ENCODE measurements at places on chromosomes 16 and 17.

GRCh38 chr17:29918922-29919856, 10.8 kb downstream of the SSH2 start:
- DNase-seq, result no peak

- no peak for DNase-seq
Observed at GRCh38 chr17:41906465-41907184, 12.1 kb downstream of the ACLY start.

- DNase-seq, result no peak
Observed at GRCh38 chr16:69717066-69717465, 9.3 kb downstream of the NQO1 start.

GRCh38 chr17:80169784-80170500, at the start of gene CARD14:
TSS of gene CARD14 (plus strand) at chr17:80170030. CDS start at chr17:80181439, 11,409 bp downstream.
- DNase-seq, result no peak

- DNase-seq, result no peak
Observed at GRCh38 chr17:50913120-50913519, 47.0 kb upstream of the TOB1 start.

DNA sequence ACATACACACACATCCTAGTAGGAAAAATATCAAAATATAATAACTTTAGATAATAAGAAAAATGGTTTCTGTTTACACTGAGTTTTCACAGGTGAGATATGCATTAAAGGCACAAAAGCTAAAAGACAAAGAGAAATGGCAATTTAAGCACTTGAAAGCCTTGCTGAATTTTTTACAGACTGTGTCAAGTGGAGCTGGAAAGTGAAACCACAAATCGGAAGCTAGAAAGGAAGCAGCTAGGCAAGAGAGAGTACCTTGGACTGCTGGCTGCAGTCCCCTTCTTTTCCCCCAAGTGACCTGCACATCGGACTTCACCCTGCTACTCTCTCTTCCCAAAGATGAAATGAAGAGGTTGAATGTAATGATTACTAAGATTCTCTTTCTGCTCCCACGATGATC, 135.1 kb downstream of the CDH13 start:
- no peak for DNase-seq

DNA sequence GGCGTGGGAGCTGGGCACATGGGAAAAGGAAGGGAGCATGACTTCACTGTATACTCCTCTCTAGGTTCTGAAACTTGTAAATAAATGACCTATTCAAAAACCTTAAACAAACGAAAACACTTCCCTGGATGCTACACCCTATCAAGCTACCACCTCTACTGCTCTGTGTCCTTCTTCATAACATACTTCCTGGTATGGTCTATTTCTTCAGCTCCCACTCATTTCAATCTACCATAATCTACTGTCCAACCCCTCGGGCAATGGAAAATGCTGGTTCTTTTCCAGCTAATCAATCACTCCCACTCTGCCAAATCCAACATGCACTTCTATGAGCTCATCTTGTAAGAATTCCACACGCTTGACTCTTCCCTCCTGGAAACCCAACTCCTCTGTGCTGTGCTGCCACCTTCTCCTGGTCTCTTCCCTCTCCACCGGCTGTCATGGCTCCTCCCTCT, 42.4 kb downstream of the AMFR start:
- DNase-seq, result no peak

DNA sequence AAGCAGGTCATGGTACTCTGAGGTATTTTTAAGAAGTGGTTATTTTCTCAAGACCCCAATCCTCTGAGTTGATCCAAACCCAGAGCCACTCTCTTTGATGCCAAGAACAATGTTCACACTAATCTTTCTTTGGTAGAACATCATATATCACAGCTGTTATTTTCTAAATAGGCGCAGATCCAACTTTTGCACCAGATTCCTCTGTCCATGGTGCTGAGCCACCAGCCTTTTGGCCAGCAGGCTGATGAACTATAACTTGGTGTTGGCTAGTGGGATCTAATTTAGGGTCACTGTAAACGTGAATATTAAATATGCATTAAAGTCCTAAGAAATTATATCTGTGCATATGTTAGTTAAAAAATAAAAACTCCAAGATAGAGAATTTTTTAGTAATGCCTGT, 7.0 kb upstream of the ZKSCAN2 start:
- no peak for DNase-seq

- DNase-seq, result no peak
Observed at GRCh38 chr17:58538811-58539409, 24.5 kb upstream of the MTMR4 start.

GRCh38 chr16:46897471-46897870, 13.3 kb downstream of the GPT2 start:
- DNase-seq, result no peak

DNA sequence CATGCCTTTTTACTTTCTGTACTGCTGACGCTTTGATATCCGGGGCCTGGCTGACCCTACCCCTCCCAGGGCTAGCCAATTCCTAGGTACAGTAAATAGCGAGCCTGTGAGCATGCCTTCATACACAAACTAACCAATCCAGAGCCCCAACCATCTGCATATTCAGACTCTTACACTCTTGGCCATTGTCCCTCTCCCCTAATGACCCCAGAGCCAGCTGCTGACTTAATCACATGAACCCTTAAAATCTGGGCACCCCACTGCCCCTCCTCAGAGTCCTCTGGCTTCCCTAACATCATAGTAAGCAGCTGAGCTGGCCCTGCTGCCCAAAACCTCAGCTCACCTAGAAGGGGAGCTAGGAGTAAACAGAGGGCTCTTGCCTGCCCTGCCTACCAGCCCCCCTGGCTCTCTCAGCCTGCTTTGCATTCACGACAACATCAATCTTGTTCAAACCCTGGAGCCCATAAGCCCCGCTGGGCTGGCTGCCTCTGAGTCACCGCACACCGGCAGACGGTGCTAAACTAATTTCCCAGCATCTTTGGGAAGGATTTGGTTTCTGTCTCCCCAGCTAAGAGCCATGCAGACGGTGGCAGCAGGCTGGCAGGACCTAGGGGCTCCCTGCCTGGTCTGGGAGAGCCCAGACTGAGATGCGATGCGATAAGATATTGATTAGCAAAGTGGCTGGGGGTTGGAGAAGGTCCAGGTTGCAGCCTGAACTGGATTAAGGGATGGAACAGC, 63.2 kb downstream of the CLEC19A start:
- peak; percentile 75 for DNase-seq

DNA sequence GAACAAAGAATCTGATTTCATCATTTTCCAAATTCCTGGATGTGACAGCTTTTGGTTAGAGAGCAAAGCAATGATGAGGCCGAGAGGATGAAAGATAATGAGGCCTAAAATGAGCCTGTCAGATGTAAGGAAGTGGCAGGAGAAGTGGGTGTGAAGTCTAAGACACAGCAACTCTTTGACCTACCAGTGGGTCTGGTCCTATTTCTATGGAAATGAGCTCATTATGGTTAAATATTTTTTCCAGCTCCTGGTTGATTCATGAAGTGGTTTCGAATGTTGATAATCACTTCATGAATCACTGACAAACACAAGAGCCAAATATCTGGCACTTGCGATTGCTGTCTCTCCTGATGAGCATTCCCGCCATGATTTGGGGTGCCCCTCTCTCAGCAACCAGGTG, 273.3 kb upstream of the CDH5 start:
- DNase-seq, result no peak

- no peak for DNase-seq
Observed at GRCh38 chr17:39462631-39463375, 1.5 kb downstream of the CDK12 start.

DNA sequence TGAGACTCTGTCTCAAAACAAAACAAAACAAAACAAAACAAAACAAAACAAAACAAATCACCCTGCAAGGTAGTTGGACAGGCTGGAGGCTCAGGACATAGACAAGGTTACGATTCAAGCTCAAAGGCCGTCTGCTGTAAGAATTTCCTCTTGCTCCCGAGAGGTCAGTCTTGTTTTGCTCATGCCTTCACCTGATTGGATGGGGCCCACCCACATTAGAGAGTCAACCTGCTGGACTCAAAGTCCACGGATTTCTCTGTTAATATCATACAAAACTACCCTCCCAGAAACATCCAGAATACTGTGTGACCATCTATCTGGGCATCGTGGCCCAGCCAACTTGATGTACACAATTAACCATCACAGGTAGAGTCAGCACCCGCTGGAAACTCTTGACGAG, 330.0 kb upstream of the EEF2KMT start:
- DNase-seq, result no peak

DNA sequence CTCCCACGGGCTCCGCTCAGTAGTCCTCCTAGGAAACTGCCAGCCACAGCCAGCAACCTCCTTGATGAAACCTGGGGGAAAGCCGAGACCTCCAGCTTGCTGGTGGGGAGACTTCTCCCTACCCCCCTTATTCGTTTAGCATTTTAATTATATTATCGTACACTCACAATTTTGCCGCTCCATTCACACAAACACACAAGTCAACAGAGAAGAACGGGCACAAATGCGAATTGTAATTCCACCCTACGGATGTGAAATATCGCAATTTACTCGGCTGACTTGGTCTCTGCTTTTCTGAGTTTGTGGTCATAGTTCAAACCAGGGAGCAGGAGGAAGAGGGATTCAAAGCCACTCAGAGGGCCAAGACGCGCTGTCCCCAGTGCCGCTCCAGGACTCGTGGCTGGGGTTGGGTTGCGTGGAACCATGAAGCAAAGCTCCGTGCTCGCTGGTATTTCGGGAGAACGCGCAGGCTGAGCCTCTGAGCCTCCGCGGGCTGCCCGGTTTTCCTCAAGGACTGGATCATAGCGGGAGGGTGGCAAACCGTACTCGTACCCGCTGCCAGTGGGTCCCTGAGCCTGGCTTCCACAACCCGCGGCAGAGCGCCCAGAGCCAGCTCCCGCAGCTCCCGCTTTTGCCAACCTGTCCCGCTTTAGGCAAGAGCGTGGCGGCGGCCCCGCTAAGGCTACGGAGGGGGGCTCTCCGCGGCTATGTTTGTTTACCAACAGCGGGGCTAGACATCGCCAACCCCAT, 2.0 kb downstream of the LHX1 start:
- DNase-seq, result no peak

- no peak for DNase-seq
Observed at GRCh38 chr17:79919164-79919585, 79.9 kb upstream of the CBX4 start.

DNA sequence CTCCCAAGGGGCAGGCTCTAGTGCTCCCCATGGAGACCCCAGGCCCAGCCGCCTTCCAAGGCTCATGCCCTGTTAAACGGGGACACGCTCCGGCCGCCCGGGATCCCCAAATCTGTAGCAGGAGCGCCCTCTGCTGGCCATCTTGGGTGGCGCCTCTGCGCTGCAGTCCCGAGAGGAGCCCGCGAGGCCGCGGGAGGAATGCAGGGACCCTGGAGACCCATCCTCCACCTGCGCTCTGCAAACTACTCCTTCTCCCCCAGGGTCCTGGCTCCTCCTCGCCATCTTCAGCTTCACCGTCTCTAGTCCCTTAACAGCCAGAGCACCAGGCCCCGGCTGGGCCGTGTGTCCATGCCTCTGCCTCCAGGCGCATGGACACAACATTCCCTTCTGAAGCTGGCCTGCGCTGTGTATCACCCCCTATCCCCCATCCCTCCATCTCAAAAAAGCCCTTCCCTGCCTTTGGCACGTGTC, 23.6 kb upstream of the KRT17 start:
- DNase-seq, result peak; percentile 80

DNA sequence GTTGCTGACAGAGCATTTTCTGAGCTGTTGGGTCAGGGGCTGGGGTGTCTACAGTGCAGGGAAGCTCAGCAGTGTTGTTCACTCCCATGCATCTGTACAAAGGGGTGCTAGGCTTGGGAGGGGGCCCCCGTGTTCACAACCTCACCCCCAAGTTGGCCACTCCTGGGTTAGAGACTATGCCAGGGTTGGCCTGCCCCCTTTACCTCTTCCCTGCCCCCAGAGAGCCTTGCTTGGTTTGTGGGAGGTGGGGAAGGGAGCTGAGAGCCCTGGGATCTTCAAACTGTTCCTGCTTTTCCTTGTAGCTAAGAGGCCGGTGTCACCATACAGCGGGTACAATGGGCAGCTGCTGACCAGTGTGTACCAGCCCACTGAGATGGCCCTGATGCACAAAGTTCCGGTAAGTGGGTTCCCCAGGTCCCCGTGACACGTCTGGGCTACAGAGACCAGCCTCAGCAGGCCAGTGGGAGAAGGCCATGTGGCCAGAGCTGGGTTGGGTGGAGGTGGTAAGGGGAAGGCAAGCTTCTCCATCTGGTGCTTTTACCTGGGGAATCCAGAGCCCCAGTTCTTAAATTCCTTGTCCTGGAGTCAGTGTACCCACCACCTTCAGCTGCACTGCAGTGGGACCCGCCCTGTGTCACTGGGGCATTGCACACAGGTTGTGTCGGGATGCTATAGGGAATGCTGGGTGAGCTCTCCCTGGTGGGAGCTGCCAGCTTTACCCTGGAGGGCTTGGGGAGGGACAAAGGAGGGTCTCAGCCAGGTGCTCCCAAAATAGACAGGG, 11.8 kb downstream of the GPRC5C start:
- DNase-seq, result no peak

GRCh38 chr16:60302261-60302660, 1568.1 kb upstream of the GOT2 start:
- DNase-seq, result no peak

GRCh38 chr17:72361892-72362291, 241.1 kb downstream of the SOX9 start:
- DNase-seq, result no peak

- DNase-seq, result no peak
Observed at GRCh38 chr17:38706505-38707216, 1.6 kb downstream of the MLLT6 start.

DNA sequence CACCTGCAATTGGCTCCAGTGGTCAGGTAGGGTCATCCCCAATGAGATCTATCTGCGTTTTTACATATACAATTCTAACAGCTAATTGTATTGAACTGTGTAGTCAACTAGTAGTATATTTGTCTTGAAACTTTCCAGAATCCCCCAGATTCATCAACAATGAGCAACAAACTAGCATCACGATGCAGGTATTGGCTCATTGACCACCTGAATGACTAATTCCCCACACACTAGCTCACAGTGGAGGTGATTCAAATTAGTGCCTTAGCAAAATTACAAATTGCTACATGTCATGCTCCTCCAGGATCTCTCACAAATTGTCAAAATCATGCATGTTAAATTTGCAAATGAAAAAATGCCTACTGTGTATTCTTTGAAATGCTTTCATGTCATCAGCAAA, 62.8 kb upstream of the MPHOSPH6 start:
- DNase-seq, result no peak

DNA sequence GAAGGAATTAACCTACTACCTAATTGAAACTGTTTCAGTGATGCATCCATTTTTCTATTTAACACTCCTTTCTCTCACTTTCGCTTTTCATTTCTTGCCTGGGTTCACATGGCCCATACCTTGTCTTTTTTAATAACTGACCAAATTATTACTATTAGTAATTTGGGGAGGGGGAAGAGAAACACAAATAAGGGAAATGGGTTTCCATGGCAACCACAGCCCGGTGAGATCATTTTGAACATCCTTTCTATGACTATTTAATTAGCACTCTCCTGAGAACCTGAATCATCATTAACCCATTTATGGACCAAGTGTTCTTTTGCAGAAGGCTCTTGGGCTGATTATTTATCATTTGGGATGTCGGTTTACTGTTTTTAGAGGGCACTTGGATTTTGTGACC, 628.2 kb upstream of the SALL1 start:
- no peak for DNase-seq

- no peak for DNase-seq
Observed at GRCh38 chr17:80785477-80786178, 206.0 kb upstream of the CHMP6 start.

GRCh38 chr16:747978-748746, 7.4 kb upstream of the CIAO3 start:
- peak; percentile 57 for DNase-seq

GRCh38 chr16:986411-986810, 4.8 kb downstream of the SOX8 start:
- DNase-seq, result no peak

GRCh38 chr17:81685108-81685507, 1.3 kb downstream of the HGS start:
- no peak for DNase-seq

Measured in NCI-H146 (cell line).